CD8-positive, alpha-beta memory T cell (primary cell): ENCODE measurements at places on chromosomes 2 and 18.

- no peak for DNase-seq
Observed at GRCh38 chr2:136310005-136310495, 192.1 kb upstream of the CXCR4 start.

DNA sequence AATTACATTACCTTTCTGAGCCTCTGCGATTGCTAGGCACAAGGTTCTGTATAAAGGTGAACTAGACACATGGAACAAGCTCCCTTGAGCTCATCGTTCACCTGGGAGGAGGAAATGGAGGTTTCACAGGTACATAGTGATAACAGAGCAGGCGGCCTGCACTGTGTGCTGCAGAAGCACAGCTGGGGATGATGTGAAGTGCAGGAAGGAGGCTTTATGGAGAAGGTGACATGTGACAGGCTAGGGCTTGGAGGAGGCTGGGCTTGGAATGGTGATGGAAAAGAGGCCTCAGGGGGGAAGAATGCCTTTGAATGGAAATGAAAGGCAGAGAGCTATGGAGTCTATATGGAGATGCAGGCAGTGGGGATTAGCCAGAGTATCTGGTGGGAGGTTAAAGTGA is 22.9 kb downstream of the MARCHF4 start:
- no peak for DNase-seq

- no peak for DNase-seq
Observed at GRCh38 chr2:221495731-221496130, 76.4 kb downstream of the EPHA4 start.

DNA sequence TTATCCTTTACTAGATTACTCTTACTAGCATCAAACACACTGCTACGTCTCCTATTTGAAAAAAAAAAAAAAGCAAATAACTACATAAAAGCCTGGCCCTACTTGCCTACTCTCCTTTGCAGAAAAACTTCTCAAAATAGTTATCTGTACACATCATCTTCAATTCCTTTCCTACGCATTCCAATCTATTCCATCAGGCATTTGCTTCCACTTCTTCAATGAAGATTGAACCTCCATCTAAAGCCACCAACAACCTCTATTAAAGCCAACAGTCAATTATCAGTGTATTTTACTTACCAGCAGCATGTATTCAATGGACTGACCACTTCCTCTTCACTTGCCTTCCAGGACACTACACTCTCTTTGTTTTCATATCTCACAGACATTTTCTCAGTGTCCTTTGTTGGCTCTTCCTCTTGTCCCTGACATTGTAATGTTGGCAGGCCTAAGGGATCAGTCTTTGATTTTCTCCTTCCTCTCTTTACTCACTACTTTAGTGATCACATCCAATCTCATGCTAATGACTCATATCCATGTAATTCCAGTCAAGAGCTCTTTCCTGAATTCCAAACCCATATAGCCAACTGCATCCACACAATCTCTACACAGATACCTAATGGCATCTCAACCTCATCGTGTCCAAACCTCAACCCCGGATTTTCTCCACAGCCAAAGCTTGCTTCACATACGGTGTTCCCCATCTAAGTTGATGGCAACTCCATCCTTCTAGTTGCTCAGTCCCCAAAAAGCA is 131.3 kb downstream of the CCDC148 start:
- DNase-seq = no peak

GRCh38 chr2:36549165-36549574 is 48.8 kb downstream of the FEZ2 start:
- DNase-seq = no peak

GRCh38 chr18:72155327-72155726 is 388.8 kb downstream of the CBLN2 start:
- no peak for DNase-seq

- no peak for DNase-seq
Observed at GRCh38 chr18:2898186-2898640, 51.4 kb downstream of the EMILIN2 start.

DNA sequence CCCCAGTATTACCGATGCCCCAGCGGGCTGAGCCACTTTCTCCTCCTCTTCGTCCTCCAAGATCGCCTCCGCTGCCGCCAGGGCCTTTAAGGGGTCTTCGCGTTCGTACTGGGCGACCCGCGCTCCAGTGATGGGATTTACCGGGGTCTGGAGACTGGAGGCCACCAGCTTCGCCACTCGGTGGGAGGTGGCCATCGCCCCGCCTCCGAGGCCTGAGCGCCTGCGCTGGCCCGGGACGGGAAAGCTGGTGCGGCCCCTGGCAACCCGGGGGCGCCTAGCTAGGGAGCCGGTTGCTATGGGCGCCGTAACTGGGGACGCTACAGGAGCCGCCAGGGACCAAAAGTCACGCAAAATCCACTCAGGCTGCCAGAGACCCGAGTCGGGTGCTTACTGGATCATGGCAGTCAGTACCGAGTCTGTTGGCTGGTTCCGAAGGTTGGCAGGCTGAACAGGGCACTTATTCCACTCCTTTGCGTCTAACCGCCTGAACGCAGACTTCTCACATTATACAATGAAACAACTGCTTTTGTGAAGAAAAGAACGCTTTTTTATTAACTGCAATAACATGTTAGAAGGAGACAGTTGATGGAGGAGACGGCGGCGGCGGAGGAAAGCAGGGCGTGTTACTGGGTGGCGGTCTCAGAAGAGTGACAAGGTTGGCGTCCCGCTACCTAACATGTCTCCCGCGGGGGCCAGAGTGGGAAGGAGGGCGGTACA is at the start of gene FAM161A:
Gene FAM161A, minus strand, starts transcription at position 214 of the 717 bp plus-strand sequence. Its CDS starts 19 bp downstream, at position 195.
- DNase-seq = peak; percentile 72

DNA sequence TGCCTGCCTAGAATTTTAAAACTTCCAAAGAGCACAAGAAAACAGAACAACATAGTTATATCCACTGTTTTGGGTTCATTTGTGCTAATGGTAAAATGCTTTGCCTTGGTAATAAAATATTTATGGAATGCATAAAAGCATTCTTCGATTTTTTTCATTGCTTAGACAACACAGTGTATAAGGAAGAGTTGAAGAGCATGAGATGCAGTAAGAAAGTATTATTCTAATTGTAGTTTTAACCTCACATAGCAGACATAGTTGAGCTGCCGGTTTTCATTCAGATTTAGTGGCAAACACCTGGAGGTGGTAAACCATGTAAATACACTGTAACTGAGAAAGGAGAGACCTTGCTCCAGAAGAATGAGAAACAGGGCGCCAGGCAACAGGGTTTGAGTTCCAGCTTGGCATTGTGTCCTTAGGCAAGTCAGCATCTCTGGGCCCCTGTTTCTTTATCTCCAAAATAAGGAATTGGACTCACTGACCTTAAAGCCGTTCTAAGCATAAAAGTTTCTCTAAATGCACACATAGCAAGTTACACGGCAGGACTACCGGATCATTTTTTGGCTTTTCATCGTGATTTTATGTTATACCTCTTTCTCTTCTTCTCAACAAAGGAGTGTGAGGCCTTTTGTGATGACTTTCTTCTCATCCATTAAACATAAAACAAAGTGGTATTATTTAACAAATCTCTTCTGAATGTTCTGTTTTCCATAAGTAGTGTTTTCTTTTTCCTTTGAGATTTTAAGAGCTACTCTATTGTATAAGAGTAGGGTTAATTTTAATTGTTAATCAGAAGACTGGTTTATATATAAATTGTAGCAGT is 7.9 kb downstream of the UGP2 start:
- DNase-seq = no peak

DNA sequence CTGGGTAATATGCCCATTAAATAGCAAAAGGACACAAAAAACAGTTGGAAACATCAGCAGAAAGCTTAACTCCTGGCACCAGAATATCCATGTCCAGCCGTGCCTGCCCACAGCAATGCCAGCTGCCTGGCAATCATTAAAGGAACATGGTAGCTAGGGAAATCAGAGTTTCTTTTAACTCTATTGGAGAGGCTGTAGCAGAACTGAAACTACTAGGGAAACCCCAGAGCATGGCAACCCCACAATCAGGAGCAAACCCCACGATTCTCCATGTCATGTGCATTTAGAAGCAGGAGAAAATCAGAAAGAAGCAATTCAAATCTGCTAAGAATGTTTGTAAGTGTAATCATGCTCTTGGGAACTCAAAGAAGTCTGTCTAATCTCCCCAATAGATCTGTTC is 409.0 kb upstream of the SMIM21 start:
- DNase-seq = no peak

- no peak for DNase-seq
Observed at GRCh38 chr18:75066021-75066880, 142.7 kb downstream of the PTGR3 start.

DNA sequence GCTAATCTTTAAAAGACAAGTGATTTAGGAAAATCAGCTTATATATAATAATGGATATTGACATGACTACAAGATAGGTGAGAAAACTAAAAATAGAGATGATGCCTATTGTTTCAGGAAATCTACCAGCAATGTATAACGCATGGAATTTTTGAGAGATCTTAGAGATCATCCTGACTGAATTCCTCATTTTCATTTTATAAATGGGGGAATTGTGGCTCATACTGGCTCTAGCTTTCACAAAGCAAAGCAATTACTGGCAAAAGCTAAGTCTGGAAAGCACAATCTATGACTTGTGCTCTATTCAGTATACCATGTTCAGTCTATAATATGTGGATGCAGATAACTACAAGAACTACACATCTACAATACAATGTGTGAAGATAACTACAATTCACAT is 51.9 kb upstream of the FANCL start:
- DNase-seq = no peak

DNA sequence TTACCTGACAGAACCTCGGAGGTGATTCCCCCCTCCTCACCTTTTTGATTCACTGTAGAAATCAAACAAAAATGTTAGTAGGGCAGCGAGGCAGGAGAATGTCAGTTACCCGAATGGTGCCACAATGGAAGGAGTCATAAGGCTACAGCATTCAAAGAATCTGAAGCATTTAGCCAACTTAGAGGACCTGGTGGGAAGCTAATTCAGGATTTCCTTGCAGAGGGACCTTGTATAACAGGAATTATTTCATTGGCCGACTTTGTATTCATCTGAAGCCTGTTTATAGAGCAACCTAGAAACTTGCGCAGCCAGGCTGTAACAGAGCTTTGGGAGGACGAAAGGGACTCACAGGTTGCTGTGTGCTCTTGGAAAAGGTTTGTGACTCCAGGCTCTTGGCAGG is 129.1 kb upstream of the MMADHC start:
- no peak for DNase-seq

GRCh38 chr2:21981127-21981526 is 857.4 kb downstream of the TDRD15 start:
- DNase-seq = no peak

GRCh38 chr18:62454527-62454926 is 68.3 kb upstream of the ZCCHC2 start:
- DNase-seq = no peak

DNA sequence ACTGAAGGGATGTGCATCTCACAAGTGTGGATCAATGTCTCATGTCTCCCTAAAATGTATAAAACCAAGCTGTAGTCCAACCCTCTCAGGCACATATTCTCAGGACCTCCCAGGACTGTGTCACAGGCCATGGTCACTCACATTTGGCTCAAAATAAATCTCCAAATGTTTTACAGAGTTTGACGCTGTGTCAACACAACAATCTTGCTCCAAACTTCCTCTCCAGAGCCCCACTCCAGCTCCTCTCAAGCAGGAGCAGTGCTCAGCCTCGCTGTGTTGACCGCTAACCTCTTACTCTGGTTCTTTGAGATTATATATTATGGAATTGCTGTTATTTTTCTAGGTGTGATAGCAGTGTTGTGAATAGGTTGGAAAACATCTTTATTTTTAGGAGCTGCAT is 56.2 kb downstream of the CYP27C1 start:
- DNase-seq = no peak

DNA sequence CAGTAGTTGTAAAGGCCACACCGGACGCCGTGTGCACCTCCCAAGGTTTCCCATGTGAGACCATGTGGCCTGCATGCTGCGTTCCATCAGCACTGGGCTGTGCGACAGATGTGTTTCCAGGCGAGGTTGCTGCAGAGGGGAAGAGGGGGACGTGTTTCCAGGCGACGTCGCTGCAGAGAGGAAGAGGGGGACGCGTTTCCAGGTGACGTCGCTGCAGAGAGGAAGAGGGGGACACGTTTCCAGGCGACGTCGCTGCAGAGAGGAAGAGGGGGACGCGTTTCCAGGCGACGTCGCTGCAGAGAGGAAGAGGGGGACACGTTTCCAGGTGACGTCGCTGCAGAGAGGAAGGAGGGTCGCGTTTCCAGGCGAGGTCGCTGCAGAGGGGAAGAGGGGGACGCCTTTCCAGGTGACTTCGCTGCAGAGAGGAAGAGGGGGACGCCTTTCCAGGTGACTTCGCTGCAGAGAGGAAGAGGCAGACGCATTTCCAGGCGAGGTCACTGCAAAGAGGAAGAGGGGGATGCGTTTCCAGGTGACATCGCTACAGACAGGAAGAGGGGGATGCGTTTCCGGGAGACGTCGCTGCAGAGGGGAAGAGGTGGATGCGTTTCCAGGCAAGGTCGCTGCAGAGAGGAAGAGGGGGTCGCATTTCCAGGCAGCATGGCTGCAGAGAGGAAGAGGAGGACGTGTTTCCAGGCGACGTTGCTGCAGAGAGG is 24.5 kb downstream of the NFATC1 start:
- no peak for DNase-seq

- no peak for DNase-seq
Observed at GRCh38 chr2:186460465-186460864, 25.6 kb upstream of the ZC3H15 start.

- no peak for DNase-seq
Observed at GRCh38 chr2:96884299-96885094, 14.6 kb upstream of the SEMA4C start.

DNA sequence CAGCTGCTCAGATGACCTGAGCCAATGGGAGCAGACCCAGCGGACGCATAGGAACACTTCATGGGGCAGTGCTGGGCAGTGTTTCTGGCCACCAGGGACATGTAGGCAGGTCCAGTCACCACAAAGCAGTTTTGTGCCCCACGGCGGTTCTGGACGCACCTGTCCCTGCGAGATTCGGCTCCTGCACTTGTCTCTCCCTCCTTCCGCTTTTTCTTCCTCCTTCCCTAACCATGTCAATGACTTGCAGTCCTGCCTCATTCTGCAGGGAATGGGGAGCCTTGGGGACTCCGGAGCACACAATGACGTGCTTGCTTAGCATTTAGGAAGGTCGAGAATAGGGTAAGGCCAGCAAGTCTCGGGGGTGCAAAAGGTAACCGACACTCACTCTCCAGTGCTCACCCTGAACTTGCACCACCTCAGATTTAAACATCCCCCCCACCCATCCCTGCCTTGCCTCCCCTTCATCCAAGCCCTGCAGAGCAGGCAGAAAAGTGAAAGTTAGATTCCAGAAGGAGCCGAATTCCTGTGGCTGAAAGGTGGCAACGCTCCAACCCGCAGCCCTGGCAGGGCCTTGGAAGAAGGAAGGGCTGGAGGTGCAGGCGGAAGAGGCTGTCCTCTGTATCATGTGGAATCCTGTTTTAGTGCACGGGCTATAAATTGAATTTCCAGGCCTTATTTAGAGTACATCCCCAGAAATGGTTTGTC is 40.5 kb upstream of the ATG16L1 start:
- no peak for DNase-seq

- DNase-seq = no peak
Observed at GRCh38 chr2:134625311-134625710, 93.5 kb downstream of the TMEM163 start.

DNA sequence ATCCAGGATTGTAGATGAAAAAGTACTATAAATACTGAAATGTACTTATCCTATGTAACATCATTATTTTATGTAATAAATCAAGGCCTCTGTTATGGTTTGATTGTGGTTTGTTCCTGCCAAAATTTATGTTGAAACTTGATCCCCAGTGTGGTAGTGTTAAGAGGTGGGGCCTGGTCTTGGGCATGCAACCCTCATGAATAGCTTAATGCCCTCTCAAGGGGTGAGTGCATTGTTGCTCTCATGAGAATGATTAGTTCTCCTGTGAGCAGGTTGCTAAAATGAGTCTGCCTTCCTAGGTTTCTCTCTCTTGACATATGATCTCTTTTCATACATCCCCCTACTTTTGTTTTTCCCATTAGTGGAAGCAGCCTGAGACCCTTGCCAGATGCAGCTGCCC is 915.4 kb downstream of the TSN start:
- DNase-seq = no peak

- no peak for DNase-seq
Observed at GRCh38 chr2:101330253-101330933, 21.9 kb upstream of the RNF149 start.
